Activated CD8-positive, alpha-beta memory T cell treated with anti-CD3 and anti-CD28 coated beads for 1 hour (primary cell): ENCODE measurements at places on chromosomes 12 and 14.

- DNase-seq: no peak
These were observed 335.9 kb downstream of the AEBP2 start for GRCh38 chr12:19775241-19775640.

GRCh38 chr12:27303139-27304111, 29.2 kb upstream of the BMAL2 start:
- DNase-seq: no peak

DNA sequence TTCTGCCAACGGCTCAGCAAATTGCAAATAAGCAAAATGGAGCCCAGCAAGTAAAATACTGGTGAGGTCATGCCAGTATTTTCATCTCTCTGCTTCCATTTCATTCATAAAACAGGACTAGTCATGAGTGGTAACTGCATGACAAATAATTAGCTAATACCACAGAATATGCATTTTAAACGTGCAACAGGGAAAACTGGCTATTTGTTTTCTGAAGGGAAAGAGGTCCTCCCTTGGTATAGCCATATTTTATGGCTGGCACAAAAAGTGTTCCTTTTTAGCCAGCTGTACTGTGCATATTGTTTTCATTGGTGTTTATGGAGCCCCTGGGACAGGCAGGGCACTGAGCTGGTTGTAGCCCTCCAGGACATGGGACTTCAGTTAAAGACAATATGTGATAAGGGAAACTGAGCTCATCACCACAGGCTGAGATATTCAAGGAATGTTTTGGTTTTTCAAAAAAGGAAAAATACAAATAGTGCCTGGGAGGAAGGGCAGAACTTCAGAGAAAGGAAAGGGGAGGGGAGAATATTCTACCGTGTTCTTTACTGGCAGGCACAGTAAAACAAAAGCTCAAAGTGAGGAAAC, 26.1 kb upstream of the FOXN3 start:
- DNase-seq: no peak

GRCh38 chr12:64735442-64735841, 23.8 kb downstream of the GNS start:
- DNase-seq: no peak

DNA sequence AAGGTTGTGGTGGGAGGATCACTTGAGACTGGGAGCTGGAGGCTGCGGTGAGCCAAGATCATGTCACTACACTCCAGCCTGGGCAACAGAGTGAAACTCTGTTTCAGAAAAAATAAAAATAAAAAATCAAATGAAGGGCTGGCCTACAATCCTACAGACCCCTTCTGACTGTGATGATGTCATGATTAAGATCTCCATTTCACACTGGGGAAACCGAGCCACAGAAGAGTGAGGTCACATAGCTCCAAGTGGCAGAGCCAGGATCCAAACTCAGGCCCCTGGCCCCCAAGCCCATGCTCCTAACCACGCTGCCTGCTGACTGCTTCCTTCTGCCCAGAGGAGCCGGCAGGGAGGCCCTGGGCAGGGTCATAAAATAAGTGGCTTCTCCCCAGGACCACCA, 258.0 kb upstream of the FKBP4 start:
- DNase-seq: no peak
